Stimulated activated CD8-positive, alpha-beta memory T cell treated with anti-CD3 and anti-CD28 coated beads, Interleukin-4, amount 100 ng/mL, for 1 hour (primary cell): ENCODE measurements at places on chromosomes 6 and 20.

DNA sequence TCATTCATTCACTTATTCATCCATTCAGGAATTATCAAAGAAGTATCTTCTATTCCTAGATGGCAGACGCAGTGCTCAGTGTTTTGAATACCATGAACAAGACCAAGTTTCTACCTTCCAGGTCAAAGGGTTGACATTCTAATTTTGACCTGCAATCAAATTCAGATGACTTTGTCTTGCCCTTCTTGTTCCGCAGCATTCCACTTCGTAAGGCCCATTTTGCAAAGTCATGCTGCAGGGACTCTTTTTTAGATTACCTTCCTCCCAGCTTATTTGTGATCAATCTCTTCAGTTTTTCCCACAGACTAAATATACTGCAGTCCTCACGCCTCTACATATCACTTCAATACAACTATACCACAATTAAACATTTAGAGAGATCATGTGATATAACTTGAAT, 7.1 kb upstream of the TAAR1 start:
- DNase-seq, result no peak

GRCh38 chr6:151303231-151303630, 63.5 kb downstream of the AKAP12 start:
- no peak for DNase-seq

DNA sequence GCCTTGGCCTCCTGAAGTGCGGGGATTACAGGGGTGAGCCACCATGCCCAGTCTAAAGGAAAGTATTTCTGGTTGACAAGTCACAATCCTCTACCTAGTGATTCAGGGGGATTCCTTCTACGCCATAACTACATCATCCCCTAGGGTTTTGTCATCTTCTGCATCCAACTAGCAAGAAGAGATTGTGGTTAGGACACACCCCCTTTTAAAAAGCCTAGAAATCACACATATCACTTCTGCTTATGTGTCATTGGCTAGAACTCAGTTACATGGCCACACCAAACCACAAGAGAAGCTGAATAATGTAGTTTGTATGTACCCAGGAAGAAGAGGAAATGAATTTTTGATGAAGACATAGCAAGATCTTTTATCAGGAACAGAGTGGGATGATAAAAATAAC, 14.7 kb upstream of the CHD6 start:
- no peak for DNase-seq

DNA sequence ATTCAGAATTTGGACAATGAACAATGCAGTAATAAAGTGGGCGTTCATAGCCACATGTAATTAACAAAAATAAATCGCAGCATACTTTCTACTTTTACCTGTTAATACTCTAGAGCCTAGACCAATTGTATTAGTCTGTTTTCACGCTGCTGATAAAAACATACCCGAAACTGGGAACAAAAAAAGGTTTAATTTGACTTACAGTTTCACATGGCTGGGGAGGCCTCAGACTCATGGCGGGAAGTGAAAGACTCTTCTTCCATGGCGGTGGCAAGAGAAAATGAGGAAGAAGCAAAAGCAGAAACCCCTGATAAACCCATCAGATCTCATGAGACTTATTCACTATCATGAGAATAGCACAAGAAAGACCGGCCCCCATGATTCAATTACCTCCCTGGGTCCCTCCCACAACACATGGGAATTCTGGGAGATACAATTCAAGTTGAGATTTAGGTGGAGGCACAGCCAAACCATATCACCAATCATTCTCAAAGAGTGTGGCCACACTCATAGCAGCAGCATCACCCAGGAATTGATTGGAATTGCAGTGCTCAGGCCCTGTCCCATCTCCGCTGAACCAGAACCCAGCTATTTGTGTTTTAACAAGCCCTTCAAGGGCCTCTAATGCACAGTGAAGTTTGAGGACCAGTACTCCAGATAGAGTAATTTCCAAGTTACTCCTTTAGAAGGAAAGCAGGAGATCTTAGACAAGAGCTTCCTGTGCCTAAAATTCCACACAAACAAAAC, 650.0 kb downstream of the KIF16B start:
- DNase-seq, result no peak

GRCh38 chr20:818001-818664, 15.4 kb upstream of the FAM110A start:
- no peak for DNase-seq

DNA sequence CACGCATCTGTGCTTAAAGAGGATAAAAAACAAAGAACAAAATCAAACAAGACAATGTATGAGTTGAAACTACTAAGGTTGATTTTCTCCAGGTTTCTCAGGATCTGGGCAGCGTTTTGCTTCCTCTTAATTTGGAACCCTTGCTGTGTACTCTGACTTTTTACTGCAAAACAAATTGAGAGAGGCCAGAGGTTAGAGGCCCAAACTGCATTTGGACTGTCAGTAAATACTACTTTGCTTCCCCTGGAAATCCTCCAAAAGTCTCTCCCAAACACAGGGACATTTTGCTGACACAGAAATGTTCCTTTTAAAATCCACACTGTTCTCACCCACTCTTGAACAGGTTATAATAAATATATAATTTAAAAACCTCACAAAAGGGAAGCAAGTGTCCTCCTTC, 1.1 kb downstream of the ARG1 start:
- no peak for DNase-seq

DNA sequence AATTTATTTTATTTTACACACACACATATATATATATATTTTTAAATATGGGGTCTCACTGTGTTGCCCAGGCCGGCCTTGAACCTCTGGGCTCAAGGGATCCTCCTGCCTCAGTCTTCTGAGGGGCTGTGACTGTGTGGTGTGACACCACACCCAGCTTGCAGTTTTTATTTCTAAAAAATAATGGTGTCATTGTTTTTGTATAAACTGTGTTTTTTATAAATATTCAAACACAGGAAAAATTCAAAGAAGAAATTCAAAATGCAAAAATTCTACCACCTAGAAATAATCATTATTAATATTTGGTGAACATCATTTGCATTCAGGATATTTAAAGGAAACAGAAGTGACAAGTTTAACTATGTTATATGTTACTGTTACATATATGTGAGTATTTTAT, 3.1 kb downstream of the CCDC28A start:
- no peak for DNase-seq

DNA sequence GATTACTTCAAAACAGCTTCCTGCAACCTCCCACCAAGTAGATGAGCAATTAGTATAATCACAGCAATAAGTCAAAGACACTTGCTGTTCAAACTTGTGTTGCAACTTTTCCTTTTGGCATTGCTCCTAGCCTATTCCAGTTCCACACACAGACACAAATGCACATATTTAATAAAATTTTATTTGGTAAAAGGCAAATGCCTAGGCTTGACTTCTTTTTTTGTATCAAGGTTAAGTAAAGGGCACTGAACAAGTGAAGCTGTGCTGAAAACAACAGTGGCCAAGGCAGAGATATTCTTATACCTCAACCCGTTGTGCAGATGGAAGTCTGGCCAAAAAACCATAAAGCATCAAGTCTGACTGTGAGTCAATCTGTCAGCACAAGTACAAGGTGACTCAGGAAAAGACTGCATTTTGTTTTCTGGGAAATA, 708.4 kb upstream of the CITED2 start:
- DNase-seq, result no peak

DNA sequence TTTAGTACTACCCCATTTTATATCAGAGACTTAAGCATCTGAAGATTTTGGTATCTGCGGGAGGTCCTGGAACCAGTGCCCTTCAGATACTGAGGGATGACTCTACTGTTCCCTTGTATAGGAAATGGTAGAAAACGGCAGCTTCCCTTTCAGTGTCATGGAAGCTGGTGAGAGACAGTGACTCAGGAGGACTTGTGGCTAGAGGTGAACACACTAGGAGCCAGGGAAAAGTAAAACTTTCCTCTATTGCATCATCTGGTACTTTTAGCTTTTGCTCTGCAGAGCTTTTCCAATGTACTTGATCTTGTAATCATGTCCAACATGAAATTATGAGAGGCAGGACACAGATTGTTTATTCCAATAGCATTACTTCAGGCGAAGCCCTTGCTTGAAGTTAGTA, 45.0 kb downstream of the RNF144B start:
- no peak for DNase-seq

DNA sequence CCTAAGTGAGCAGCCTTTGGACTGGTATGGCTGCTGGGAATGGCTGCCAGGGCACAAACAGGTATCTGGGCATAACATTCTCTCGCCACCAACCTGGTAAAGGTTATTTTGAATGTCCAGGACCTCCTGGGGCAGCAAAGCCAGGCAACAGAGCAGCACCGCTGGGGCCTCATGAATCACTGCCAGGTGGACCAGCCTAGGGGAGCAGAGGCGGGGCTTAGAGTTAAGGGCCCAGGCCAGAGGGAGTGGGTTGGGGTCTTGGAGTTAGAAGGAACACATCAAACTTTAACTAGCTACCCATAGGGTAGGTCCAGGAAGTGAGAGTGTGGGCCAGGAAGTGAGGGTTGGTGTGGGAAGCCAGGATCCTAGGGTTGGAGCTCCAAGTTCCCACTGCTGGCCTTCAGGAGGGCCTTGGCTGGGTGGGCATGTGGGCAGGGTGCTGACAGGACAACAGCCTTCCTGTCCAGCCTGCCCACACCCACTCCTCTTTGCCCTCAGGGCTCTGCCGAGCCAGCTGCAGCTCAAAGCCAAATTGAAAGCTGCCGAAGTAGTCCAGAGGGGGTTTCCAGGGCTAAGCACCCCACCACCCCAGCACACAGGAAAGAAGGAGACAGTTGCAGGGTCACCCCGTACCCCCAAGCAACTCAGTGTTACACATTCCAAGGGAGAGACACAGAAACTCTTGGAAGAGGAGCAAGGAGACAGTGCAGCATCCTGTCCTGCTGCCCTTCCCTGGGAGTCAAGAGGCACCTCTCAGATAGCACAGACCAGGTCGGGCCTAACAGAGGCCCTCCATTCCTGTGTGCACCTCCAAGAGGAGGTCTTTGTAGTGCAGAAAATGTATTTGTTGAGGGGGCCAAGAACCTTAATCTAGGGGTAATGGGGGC, 2.6 kb downstream of the NFKBIE start:
- no peak for DNase-seq

DNA sequence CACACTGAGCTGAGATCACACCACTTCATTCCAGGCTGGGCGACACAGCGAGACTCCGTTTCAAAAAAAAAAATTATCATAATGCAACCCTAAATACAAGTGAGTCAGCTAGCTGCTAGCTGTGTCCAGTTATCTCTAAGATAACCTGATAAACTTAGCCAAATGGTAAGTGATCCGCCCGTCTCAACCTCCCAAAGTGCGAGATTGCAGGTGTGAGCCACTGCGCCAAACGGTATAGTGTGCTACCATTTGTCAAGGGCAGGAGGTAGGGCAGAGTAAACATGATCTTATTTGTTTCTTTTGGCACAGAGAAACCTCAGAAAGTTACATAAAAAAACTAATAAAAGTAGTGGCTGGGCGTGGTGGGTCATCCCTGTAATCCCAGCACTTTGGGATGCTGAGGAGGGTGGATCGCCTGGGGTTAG, 4.7 kb upstream of the C6orf132 start:
- DNase-seq, result no peak

DNA sequence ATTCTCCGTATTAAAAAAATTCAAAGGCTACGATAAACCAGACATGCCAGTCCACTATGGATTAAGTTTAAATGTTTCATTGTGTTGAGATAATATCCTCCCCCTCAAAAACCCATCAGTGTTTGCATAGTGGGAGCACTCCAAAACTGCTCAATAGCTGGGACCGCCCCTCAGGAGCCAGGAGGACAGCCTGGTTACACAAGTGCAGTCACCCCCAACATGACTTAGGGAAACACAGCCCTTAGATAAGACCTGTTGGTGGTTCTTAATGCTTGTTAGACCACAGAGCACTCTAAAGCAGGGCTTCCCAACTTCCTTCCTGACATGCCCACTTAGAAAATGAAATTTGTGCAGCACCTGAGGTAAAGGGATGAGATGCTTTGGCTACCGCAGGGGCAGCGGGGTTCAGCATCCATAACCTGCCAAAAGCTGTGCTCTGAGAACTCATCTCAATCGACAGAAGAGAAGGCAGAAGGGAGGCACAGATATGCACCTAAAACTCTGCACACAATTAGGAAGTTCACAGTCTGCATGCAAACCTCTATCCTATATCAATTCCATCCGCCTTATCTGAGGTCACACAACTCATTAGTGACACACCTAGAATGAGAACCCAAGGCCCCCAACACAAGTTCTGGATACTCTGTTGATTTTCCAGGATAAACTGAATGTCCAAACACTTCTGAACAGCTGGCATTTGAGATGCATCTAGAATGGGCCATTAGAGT, 74.3 kb downstream of the RALGAPA2 start:
- DNase-seq, result no peak

GRCh38 chr6:34969662-34970265, 80.7 kb downstream of the ANKS1A start:
- no peak for DNase-seq
